ENCODE measurements at places on chromosomes 16 and 17. TPM values are rescaled to one million over a fixed set of nuclear protein-coding genes. Genes with fewer than 3 reads are reported as not detected.

DNA sequence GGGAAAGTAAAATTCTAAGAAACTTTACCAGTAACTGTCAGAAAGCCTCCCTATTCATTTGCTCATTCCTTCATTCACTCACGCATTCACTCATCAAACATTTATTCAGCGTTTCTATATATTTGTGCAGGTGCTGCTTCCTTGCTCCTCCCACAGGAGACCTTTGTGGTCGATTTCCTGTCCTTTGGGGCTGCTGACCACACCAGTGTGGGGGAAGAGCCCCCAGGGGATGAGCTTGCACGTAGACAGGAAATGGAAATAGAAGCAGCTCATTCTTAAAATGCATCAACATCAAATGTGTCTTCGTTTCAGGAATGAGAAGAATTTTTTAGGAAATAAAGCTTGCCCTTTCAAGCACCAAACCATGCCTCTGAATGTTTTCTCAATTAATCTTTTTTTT is 9.6 kb downstream of the PIK3R6 start:
- H3K27me3 ChIP-seq, result no peaks in the 10 kb centered on the region
- peak overlapping the region; percentile 70 for H3K27ac ChIP-seq
- H3K4me3 ChIP-seq, result no peak overlapping the region

GRCh38 chr17:77882481-77883212 is 75.9 kb upstream of the TNRC6C start:
- DNase-seq, result no peak
- H3K27ac ChIP-seq, result no peak overlapping the region
- H3K27me3 ChIP-seq, result peaks cover 46% of the 10 kb centered on the region
- no peaks in the 10 kb centered on the region for H3K36me3 ChIP-seq
- H3K4me1 ChIP-seq, result peaks cover 53% of the 10 kb centered on the region

- H3K27me3 ChIP-seq, result peaks cover 80% of the 10 kb centered on the region
- H3K4me3 ChIP-seq, result no peak overlapping the region
- no peaks in the 10 kb centered on the region for H3K36me3 ChIP-seq
- DNase-seq, result no peak
- H3K4me1 ChIP-seq, result peaks cover 25% of the 10 kb centered on the region
- H3K27ac ChIP-seq, result no peak overlapping the region
These were observed 16.7 kb upstream of the OR1F1 start for GRCh38 chr16:3171181-3171854.

GRCh38 chr17:72602517-72603419 is 481.9 kb downstream of the SOX9 start:
- H3K27ac ChIP-seq, result peak overlapping the region; percentile 28
- H3K27me3 ChIP-seq, result no peaks in the 10 kb centered on the region
- no peak overlapping the region for H3K4me3 ChIP-seq

GRCh38 chr16:67154578-67155294 is 3.9 kb upstream of the B3GNT9 start:
- no peak overlapping the region for H3K27ac ChIP-seq
- peaks cover 56% of the 10 kb centered on the region for H3K4me1 ChIP-seq
- DNase-seq, result no peak
- H3K36me3 ChIP-seq, result no peaks in the 10 kb centered on the region
- H3K4me3 ChIP-seq, result no peak overlapping the region

- no peak for DNase-seq
- H3K27ac ChIP-seq, result no peak overlapping the region
- no peaks in the 10 kb centered on the region for H3K36me3 ChIP-seq
- H3K4me3 ChIP-seq, result no peak overlapping the region
These were observed 23.6 kb downstream of the COPZ2 start for GRCh38 chr17:48013876-48014594.

- peak; percentile 78 for DNase-seq
- H3K4me1 ChIP-seq, result peaks cover 86% of the 10 kb centered on the region
- no peaks in the 10 kb centered on the region for H3K36me3 ChIP-seq
- no peaks in the 10 kb centered on the region for H3K27me3 ChIP-seq
These were observed 3.2 kb downstream of the TMC6 start for GRCh38 chr17:78125138-78125913.

- no peaks in the 10 kb centered on the region for H3K36me3 ChIP-seq
- peak overlapping the region; percentile 93 for H3K27ac ChIP-seq
- H3K27me3 ChIP-seq, result no peaks in the 10 kb centered on the region
- peak; percentile 58 for DNase-seq
These were observed 1.1 kb downstream of the ORC6 start for GRCh38 chr16:46690281-46691178.

- H3K4me3 ChIP-seq, result no peak overlapping the region
- no peak overlapping the region for H3K27ac ChIP-seq
- DNase-seq, result no peak
- no peaks in the 10 kb centered on the region for H3K27me3 ChIP-seq
- peaks cover 9% of the 10 kb centered on the region for H3K36me3 ChIP-seq
- peaks cover 3% of the 10 kb centered on the region for H3K4me1 ChIP-seq
These were observed 150.6 kb downstream of the MSI2 start for GRCh38 chr17:57406981-57407286.

DNA sequence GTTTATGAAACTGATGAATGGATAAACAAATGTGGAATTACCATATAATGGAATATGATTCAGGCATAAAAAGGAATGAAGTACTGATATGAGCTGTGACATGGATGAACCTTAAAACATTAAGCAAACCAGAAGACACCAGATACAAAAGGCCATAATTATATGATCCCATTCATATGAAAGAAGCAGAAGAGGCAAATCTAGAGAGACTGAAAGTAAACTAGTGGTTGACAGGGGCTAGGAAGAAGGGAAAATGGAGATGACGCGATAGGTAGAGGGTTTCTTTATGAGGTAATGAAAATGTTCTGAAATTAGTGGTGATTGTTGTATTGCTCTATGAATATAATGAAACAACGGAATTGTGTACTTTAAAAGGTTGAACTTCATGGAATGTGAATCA is 88.4 kb downstream of the HIC1 start:
- peaks cover 3% of the 10 kb centered on the region for H3K36me3 ChIP-seq
- no peak overlapping the region for H3K4me3 ChIP-seq
- no peaks in the 10 kb centered on the region for H3K27me3 ChIP-seq
- no peak for DNase-seq

DNA sequence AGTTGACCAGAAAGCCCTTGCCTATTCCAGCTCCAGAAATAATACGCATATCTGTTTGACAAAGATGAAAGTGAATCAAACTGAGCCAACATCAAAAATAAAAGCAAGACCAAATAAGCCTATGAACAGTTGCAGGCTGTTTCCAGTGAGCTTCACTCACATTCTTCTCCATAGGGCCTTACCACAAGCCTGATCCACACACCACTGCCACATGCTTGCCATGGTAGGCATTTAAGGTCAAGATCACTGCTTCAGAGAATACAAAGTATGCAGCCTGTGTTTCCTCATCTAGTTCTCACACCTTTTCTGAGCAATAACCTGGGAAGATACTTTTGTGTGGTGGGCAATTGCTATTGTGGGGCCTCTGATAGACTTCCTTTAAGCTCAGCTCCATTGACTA is 1060.2 kb downstream of the CDH11 start:
- H3K27ac ChIP-seq, result no peak overlapping the region
- no peaks in the 10 kb centered on the region for H3K27me3 ChIP-seq
- H3K4me3 ChIP-seq, result no peak overlapping the region
- H3K4me1 ChIP-seq, result no peaks in the 10 kb centered on the region
- no peaks in the 10 kb centered on the region for H3K36me3 ChIP-seq

DNA sequence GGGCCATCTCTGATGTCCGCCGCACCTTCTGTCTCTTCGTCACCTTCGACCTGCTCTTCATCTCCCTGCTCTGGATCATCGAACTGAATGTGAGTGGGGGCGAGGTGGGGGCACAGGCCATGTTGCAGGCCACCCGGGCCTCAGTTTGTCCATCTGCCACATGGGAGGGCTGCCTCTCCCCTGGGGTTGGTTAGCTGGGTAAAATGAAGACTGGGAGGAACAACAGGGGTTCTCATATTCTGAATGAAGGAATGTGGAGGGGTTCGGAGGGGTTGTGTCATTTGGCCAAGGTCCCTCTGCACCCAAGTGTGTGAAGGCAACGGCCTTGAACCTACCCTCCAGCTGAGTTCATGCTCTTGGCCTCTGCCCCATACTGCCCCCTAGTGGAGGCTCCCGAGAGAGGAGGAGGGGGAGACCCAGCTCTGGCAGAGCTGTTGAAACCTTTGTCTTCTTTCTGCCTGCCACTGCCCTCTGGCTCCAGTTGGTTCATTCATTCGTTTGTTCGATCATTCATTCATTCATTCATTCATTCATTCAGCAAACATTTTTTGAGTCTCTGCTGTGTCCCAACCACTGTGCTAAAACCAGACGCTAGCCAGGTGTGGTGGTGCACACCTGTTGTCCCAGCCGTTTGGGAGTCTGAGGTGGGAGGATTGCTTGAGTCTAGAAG is 11.4 kb upstream of the TCAP start:
- no peaks in the 10 kb centered on the region for H3K4me1 ChIP-seq
- H3K4me3 ChIP-seq, result no peak overlapping the region
- no peak for DNase-seq

DNA sequence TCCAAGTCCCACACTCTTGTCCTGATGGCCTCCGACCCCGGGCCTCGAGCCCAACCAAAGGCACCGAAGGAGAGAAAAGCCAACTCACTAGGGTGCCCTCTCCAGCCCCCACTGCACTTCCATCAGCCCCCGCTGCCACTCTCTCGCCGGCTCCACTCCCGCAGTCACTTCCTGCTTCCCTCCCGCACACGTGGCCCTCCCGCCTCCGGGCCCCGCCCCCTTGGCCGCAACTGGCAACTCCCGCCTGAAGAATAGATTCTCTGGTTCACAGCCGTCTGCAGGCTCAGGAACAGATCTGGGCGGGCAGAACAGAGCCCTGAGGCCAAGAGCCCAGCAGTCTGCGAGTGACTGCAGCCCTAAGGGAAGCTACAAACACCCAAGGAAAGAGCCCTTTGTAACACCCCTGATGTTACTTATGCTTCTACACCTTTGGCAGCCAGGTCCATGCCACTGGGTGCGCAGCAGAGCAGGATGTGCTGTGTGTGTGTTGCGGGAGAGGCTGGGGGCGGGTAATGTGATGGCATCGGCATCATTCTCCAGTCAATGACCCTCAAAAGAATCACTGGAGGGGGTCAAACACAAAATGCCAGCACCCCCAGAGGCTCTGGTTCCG is at the start of gene SLC39A11:
Gene SLC39A11, minus strand, starts transcription at position 166 of the 613 bp plus-strand sequence. CDS start 3,924 bp downstream, outside the sequence.
- H3K4me3 ChIP-seq, result peak within 1 kb of the TSS; percentile 76
- H3K4me1 ChIP-seq, result peaks cover 4% of the 10 kb centered on the region
- no peaks in the 10 kb centered on the region for H3K27me3 ChIP-seq
- H3K36me3 ChIP-seq, result no peaks in the 10 kb centered on the region
- peak within 1 kb of the TSS; percentile 76 for H3K27ac ChIP-seq

DNA sequence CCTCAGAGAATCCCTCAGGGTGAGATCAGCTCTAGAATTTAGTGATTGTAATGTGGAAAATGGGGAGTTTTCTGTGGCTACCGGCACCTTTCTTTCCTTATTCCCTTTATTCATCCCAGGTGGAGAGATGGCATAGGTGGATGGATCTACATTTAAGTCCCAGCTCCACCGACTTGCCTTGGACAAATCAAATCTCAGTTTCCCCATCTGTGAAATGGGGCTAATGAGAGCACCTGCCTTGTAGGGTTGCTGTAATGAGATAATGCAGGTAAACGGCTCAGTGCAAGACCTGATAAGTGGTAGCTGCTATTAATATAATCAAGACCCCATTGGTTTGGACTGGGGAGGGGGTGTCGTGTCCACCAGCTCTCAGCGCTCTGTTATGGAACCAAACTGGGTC is 40.5 kb downstream of the OTOA start:
- no peak for DNase-seq
- H3K4me1 ChIP-seq, result no peaks in the 10 kb centered on the region
- H3K4me3 ChIP-seq, result no peak overlapping the region

DNA sequence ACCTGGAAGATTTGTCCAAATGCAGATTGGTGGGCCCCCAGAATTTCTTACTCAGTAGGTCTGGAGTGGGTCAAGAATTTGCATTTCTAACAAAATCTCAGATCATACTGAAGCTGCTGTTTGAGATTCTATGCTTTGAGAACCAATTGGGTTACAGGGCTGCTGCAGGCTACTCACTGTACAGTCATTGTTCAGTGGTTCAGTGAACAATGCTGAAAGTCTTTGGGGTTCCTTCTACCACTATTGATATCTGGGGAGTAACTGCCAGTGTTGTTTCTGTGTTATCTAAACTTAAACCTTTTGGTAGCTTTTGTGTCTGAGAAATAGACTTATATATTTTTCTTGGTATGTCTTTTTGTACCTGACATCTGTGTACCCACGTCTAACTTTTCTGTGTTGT is 187.5 kb downstream of the TANC2 start:
- DNase-seq, result no peak
- H3K4me3 ChIP-seq, result no peak overlapping the region
- peaks cover 5% of the 10 kb centered on the region for H3K4me1 ChIP-seq
- no peak overlapping the region for H3K27ac ChIP-seq
- no peaks in the 10 kb centered on the region for H3K36me3 ChIP-seq
- H3K27me3 ChIP-seq, result no peaks in the 10 kb centered on the region

DNA sequence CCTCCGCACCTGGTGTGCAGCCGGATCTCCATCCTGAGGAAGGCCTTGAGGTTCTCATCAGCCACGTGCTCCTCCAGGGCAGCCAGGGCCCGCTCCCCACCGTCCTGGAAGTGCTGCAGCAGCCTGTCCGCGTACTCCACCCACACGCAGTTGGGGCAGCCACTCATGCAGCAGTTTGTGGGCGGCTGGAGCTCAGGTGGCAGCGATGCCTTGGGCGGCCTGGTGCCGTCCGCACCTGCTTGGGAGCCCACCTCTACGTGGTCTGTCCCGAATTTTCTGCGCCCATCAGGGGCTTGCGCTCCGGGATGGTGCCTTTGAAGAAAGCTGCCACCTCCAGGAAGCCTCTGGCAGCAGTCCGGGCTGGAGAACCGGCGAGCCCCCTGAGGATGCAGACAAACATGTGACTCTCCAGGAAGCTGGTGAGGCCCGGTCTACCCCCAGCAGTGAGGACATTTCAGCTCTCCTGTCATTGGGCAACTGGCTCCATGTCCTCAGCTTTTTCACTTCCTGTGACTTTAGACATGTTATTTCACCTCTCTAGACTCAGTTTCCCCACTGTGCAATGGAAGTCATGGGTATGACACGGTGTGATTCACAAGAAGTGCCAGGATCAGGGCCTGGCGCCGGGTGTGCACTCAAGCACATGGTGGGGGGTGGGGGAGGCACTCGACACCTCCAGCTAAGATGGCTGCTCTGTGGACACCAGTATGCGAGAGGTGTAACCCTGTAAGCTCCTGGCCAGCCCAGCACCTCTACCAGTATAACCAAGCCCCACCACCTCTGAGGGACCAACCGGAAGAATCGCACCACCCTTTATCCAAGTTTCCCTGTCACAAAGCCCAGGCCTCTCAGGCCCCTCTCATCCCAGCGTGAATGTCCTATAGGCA is 957 bp downstream of the OXLD1 start:
- peaks cover 18% of the 10 kb centered on the region for H3K4me1 ChIP-seq
- peak overlapping the region; percentile 94 for H3K27ac ChIP-seq
- no peaks in the 10 kb centered on the region for H3K27me3 ChIP-seq
- peaks cover 28% of the 10 kb centered on the region for H3K36me3 ChIP-seq
- no peak for DNase-seq

DNA sequence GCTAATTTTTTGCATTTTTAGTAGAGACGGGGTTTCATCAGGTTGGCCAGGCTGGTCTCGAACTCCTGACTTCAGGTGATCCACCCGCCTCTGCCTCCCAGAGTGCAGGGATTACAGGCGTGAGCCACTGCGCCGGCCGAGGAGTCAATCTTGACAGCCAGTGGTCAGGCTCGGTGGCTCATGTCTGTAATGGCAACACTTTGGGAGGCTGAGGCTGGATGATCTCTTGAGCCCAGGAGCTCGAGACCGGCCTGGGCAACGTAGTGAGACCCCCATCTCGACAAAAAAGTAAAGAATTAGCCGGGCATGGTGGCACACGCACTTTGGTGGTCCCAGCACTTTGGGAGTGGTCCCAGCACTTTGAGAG is 608 bp upstream of the PGS1 start:
- DNase-seq, result no peak
- peaks cover 10% of the 10 kb centered on the region for H3K36me3 ChIP-seq
- H3K4me1 ChIP-seq, result peaks cover 40% of the 10 kb centered on the region

TBC1D3G gene
- total RNA-seq, result not detected

CHRNB1 gene
- 12.1 TPM for total RNA-seq

PLA2G10 gene
- 3.7 TPM for total RNA-seq

Measured in left lung (tissue), 14 donors.